HL-60 (cell line): ENCODE measurements at places on chromosomes 11 and 22.

DNA sequence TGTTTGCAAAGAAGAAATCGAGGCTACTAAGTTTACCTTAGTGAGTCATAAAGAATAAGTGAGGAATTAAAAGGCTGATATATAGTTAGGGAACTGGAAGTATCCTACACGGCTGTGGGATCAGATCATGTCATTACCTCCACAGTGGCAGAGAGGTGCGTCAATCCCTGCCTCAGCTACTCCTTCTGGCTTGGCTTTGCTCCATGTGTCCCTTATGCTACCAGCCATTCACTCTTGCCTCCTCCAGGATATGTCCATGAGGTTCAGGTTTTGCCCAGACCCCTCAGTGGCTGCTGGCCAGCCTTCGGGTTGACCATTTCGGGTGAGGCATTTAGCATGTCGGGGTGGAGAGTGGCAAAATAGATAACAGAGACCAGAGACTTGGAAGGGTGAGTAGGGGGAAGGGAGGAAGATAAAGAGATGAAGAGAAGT lies 153.4 kb downstream of the LDLRAD3 start:
- no peak for DNase-seq

- DNase-seq = no peak
These were observed 27.1 kb upstream of the GRK2 start for GRCh38 chr11:67238894-67239782.

DNA sequence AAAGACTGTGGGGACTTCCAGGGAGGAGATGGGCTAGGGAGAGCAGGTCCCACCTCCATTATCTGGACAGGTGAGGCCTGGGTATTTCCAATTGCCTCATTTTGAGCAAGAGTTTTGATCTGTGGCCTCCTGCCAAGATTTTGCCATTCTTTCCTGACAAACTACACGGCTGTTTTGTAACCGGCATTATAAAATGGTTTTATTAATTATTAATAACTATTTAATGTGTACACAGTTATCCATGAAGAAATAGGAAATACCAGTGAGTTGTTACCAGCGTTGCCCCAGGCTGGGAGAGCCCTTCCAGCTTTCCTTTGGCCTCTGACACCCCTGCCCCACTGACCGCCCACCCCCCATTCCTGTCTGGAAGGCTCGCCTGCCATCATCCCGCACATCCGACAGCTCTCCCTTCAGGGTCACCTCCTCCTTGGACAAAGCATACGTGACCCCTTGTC lies 14.9 kb upstream of the SEC14L3 start:
- no peak for DNase-seq

GRCh38 chr11:61195719-61196118 lies 7.6 kb upstream of the PGA3 start:
- DNase-seq = no peak

GRCh38 chr11:32198053-32198452 lies 107.2 kb downstream of the RCN1 start:
- no peak for DNase-seq

GRCh38 chr11:19959648-19960059 lies 200.6 kb downstream of the DBX1 start:
- DNase-seq = no peak

GRCh38 chr22:19803736-19804267 lies 43.2 kb downstream of the TBX1 start:
- DNase-seq = no peak

DNA sequence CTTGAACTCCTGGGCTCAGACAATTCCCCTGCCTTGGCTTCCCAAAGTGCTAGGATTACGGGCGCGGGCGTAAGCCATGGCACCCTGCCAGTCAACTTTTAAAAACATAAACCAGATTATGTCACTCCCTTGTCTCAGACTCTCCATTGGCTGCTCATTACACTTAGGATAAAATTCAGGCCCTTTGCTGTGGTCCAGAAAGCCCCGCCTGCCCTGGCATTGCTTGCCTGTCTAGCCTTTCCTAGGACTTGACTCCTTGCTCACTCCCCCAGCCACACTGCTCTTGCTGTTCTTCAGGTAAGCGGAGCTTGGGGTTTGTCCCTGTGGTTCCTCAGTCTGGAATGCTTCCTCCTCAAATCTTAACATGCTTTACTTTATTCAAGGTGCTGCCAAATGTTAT lies 30.5 kb downstream of the DIXDC1 start:
- DNase-seq = no peak

- no peak for DNase-seq
These were observed 60.5 kb downstream of the HIPK3 start for GRCh38 chr11:33317662-33318061.

DNA sequence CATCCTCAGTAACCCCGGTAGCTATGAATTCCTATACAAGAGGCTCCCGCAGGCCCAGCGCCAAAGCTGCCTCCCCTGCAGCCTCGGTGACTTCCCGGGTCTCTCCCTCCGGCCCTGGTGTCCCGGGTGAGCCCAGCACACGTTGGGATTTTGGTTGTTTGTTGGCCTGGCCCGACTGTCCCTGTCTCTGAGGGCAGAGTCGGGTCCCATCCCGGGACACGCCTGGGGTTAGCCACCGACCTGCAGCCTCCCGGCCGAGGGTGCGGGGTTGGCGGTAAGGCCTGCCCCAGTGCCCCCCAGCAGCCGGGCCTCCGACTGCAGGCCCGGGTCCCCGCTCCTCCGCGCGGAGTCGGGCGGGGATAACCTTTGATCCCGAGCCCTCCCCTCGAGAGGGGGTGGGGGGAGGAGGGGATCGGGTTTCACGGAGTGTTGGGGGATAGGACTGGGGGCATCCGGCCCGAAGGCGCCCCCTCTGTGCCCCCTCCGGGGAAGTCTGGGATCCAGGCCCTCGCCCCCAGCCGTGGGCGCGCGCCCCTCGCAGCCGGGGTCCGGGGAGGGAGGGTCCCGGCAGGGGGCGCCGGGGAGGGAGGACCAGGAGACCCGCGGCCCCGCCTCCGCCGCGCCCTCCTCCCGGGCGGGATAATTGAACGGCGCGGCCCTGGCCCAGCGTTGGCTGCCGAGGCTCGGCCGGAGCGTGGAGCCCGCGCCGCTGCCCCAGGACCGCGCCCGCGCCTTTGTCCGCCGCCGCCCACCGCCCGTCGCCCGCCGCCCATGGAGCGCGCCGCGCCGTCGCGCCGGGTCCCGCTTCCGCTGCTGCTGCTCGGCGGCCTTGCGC lies at the start of gene FBLN1:
FBLN1 (plus strand) TSS at position 669 of the 835 bp plus-strand sequence; CDS start at position 772, 103 bp downstream.
- no peak for DNase-seq

DNA sequence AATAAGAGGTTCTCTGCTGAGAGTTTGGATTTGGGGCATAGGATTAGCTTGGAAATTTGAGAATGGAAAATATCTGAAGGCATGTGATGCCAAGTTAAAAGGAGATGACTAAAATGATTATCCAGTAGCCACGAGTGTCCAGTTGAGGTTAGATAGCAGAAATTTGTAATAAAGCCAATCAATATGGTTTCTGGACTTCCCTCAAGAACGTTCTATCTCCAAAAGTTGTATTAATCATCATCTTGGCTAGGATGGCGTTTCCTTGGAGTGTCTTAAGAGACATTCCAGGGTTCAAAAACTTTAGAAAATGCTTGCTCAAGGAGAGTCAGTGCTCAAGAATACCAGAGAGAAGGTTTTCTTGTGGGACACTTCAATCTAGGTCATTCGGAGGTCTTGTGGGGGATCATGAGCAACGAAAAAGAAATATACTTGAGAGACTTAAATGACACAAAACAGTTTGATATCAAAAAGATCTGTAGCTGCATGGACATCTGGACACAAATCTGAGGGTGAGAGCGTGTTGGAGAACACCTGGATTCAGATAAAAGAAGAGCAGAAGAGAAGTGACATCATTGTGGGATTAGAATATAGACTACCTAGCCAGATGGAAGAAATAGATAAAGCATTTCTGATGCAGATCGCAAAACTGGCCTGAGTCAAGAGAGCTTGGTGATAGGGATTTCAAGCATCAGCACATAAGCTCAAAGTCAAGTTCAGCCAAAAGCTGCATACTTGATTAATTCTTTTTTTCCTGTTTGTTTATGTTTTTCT lies 97.7 kb downstream of the ARFGAP2 start:
- no peak for DNase-seq

DNA sequence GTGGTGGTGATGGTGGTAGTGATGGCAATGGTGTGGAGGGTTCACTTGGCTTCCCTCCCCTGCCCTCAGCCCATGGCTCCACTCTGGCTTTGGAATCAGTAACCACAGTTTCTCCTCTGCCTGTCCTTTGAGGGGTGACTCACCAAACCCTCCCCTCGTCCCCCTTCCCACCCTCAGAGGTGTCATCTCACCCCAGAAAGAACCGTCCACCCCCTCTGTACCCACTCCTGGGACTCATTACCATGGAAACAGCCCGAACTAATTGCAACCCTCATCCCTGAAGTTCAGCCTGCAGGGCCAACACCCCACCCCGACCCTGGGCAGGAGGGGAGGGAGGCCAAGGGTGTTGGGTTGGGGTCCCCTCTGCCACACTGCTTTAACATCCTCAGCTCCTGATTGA lies 26.6 kb downstream of the PHLDB1 start:
- no peak for DNase-seq

DNA sequence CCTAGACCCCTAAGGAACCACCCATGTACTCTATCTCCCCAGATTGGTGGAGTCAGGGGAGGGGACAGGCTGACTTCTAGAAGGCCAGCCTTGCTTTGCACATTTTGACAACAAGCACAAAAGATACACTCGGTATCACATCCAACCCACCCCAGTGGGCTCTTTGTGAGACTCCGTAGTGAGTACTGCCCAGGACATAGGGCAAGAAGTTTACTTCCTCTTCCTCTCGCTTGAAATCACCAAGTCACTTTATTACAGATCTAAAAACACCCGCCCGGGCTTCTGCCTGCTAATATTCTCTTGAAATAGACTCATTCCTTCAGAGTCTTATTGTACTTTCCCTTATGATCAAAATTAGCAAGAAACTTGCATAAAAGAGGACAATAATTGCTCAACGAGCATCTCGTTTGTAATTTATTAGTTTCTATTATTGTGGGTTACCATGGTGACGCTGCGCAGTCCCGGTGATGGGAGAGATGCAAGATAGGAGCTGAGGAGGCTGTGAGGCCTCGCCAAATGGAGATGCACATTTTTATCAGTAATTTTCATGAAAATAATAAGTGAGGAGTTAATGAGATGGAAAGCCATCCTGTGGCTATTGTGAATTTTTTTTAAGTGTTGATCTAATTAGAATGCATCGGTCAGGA lies 96.9 kb downstream of the FEZ1 start:
- no peak for DNase-seq
